Breast epithelium (tissue), 4 donors: ENCODE measurements at places on chromosomes 7 and 10.

GRCh38 chr7:33813331-33813730 is 92.0 kb upstream of the BMPER start:
- no peak for DNase-seq

DNA sequence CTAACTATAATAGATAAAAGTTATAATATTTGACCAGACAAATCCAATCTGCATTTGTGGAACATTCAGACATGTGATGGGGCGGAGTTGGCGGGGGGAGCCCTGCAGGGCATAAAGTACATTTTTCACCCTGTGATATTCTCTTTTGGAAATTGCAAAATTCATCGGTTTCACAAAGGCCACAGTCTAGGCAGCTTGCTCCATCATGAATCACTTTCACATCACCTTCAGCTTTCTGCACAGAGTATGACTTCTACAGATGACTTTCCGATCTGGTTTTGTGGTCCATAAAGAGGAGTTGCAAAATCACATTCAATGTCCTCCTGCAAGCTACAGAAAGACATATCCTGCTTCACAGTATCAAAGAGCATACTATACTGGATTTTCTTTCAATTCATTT is 51.4 kb upstream of the APBB1IP start:
- DNase-seq: no peak

GRCh38 chr10:132328738-132329137 is 3.3 kb upstream of the LRRC27 start:
- no peak for DNase-seq

DNA sequence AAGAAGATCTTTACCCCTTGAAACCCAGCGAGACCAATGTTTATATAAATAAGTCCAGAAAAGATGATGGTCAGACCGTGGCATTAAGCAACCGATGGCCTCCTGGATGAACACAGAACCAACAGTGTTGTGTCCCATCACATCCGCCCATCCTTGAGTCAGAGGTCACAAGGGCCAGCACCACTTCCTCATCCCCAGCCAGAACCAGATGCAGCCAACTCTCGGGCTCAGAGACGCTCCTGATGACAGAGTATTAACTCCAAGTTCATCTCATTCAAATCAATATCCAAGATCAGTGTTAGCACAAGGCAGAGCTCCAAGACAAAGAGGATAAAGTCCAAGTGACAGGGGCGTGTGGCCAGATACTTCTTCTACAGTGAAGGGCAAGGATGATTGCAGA is 63.5 kb downstream of the FAM53B start:
- no peak for DNase-seq

DNA sequence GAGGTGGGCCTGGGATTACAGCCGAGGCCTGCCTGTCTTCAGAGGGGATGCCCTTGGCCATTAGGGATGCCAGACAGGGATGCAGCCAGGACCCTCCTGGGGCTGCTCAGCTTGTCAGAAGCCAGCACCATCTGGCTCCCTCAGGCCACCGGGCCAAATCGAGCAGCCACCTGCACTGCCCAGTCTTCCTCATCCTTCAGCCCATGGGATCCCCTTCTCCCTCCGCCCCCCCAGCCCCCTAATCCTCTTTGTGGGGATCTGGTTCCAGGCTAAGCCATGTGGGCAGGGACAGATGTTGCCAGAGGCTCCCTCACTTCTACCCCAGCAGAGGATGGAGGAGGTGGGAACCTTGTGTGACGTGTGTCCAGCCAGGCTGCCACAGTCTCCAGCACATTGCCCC is 137.4 kb upstream of the PPIF start:
- DNase-seq: no peak

- peak; percentile 24 for DNase-seq
Measured at GRCh38 chr7:98841179-98841997, 28.4 kb downstream of the TMEM130 start.

DNA sequence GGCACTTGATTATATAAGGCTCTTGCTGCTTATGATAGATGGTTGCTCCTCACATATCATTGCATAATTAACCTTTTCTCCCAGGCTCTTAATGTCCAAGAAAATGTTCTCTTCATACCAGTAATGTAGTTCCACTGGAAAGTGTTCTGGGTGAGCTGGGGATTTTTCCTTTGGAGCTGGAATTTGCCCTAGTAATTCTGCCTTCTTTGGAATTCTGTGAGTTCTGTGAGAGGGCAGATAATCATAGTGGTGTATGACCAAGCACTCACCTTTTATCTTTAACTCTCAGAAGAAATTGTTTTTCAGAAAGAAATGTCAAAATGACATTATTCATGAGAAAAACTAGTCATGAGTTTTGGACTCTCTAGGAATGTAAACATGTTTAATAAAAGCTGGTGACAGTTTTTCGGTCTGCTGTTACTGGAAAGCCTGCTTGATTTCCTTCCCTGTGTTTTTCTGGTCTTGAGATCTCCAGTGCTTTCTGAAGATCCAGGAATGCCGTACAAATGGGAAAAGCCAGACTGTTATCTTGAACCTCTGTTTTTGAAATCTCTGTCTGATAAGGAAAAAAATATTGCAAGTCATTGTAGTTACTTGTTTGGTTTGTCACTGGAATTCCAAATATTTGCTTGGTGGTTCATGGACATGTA is 148.3 kb upstream of the PRPS1L1 start:
- DNase-seq: no peak

DNA sequence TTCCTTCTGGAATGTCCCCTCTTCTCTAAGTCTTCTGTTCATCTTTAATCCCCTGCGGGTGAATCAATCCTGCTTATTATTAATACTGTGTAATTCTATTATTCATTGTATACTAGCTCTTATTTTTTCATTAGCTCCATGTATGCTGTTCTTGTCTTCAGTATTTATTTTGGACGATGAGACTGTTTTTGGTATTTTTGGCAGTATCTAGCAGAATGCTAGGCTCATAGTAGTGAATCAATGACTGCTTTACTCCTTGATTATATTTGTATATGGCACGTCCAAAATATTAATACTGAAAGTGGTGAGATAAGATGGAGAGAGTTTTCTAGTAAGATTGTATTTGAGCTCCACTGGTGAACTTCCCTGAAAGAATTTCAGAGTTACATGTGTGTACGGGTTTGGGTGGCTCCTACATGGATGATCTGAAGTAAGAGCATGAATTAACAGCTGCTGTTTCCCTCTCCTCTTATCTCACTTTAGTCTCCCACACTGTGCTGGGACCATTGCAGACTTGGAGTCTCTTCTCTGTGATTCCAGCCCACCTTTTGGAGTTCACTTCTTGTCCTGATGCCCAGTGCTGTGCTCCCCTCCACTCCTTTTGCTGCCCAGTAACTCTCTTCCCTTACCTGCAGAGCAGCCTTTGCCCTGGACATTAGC is 226.0 kb downstream of the CDK14 start:
- DNase-seq: no peak

DNA sequence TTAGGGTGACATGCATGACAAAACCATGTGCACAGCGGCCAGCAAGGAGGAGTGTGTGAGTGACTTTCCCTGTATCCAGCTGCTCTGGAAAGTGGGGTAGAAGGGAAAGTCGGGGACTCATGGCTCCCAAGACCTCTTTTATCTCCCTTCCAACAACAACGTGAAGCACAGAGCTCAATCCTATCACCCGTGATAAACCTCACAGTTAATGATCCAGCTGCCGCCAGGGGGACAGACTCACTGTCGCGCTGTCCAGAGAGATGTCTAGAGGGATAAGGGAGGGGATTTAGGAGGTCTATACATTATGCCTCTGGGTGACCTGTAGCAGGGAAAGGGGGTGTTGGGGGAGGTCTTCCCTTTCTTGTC is 84.0 kb upstream of the SMNDC1 start:
- DNase-seq: no peak

DNA sequence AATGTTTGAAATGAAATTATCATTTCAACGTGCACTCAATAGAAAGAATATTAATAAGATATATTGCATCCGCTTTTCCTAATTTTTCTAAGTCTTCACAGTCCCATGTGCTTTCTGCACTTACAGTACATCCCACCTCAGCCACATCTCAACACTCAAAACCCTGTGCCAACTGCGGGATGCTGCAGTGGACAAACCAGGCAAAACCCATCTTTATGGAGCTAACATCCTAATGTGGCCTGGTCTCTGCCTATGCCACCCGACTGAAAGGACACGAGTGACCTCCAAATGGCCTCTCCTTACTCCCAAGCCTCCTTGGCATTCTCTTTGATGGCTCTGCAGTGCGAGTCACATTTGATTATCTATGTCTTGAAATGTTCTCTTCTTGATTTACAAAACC is 57.4 kb upstream of the ADRB1 start:
- no peak for DNase-seq

- no peak for DNase-seq
Measured at GRCh38 chr10:44311563-44312051, 73.3 kb downstream of the CXCL12 start.

- no peak for DNase-seq
Measured at GRCh38 chr10:51083356-51083853, 9.1 kb downstream of the PRKG1 start.

DNA sequence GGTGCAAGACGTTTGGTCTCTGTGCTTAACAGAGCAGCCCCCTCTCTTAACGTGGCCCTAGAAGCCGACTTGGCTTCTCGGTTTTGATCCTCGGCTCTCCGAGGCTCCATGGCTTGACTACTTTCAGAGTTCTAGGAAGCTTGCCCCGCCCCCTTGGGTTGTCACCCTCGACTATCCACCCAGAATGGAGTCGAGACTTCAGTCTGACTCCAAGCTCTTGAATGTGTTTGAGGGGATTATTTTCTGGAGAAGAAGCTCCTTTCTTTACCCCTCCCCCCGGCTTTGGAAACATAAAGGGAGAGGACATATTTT is 448 bp downstream of the SEC24C start:
- no peak for DNase-seq

GRCh38 chr10:70328018-70328417 is 44.2 kb upstream of the NPFFR1 start:
- no peak for DNase-seq
